Left colon (tissue), 2 donors: ENCODE measurements at places on chromosomes 2 and 18. TPM values are rescaled to one million over a fixed set of nuclear protein-coding genes. Genes with fewer than 3 reads are reported as not detected.
A peak's percentile ranks its signal among the peaks of the same experiment; 100 is the strongest.

The IL36RN gene
- total RNA-seq: not detected

- DNase-seq: no peak
Observed at GRCh38 chr18:10726198-10727068, 200.6 kb downstream of the NAPG start.

The HOXD3 gene
- total RNA-seq: 9.5 TPM

- peak; percentile 37 for DNase-seq
Observed at GRCh38 chr2:63590626-63591408, 2.1 kb downstream of the MDH1 start.

- no peak for DNase-seq
Observed at GRCh38 chr18:29163596-29163995, 986.7 kb upstream of the CDH2 start.

The APCDD1 gene
- 5.2 TPM for total RNA-seq

DNA sequence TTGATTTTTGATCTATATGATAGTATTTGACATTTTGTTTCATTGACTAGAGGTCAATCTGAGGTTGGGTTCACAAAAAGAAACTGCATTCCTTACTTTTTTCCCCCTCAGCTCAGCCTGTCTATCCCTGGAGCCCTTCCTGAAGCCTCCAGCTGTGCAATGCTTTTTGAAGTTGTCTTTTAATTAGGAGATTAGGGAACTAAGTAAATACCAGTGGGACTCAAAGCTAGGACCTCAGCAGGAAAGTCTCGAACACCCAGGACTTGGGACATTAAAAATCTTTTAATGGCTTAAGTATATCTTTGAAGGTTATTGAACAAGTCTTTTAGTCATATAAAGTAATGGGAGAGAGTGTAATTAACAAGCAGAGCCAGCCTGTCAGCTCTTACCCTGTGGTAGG is 220.2 kb downstream of the PDE11A start:
- DNase-seq: no peak
